ENCODE measurements at places on chromosomes 12 and 14.

GRCh38 chr12:21678959-21679358 lies 21.3 kb upstream of the LDHB start:
- DNase-seq: no peak

DNA sequence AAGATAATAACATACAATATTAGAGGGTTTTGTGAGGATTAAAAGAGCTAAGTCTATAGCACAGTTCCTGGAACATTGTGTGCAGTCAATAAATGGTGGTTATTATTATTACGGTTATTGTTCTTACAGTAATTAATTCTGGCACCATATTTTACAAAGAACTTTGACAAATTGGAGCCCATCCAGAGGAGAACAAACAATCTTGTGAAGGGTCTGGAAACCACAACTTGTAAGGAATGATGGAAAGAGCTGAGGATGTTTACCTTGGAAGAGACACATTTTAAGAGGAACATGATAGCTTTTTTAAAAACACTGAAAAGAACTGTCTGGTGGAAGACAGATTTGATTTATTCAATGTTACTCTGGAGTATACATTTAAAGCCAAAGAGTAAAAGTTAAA lies 150.5 kb upstream of the KRR1 start:
- no peak for DNase-seq

- DNase-seq: no peak
Measured at GRCh38 chr12:115867854-115868253, 409.6 kb downstream of the MED13L start.

DNA sequence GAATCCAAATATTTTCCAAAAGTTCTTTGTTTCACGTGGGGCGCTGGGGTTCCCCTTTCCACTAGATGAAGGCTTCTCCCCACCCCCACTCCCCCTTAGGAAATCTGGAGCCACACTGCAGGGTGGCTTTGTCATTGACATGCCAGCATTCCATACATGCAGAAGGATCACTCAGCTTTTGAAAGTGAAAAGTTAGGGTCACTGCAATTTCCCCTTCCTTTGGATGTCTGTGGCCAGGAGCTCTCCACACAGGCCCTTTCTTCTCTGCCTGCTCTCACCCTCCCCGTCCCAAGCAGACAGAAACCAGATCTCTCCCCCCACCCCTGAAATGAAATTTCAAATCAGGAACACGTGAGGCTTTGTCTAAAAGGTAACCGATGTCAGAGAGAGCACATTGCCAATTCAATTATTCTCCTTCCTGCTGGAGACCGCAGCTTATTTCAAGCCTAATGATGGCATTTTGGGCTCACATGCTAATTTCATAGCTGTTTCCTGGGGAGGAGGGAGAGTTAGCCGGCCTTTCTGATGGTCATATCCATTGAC lies 153.9 kb upstream of the RFLNA start:
- no peak for DNase-seq

DNA sequence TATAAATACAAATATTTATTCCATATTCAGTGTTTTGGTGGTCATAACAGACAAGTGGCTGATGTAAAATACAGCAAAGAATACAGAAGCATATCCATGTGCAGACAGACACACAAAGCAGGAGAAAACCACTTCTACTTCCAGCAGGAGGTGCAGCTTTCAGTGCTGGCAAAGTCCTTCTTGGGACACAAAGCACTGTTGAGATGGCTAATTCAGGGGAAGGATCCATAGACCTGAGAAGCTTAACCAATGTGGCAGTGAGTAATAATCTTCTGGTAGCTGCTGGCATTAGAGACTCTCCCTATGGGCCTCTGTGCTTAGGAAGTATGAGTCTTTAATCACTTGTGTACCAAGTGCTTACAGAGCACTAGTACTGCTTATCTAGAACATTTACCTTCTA lies 26.8 kb downstream of the AMN1 start:
- DNase-seq: no peak

- DNase-seq: no peak
Measured at GRCh38 chr14:69468949-69469348, 15.6 kb upstream of the PLEKHD1 start.

DNA sequence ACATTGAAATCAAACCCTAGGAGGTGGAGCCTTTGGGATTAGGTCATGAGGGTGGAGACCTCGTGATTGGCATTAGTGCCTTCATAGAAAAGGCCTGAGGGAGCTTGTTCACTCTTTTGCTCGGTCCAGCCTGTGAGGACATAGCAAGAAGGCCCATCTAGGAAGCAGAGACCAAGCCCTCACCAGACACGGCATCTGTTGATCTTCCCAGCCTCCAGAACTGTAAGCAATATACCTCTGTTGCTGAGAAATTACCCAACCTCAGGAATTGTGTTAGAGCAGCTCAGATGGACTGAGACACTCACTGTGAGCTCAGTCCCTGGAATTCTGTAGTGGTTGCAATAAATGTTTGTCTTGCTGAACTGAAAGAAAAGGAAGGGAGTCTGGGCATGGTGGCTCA lies 116.2 kb upstream of the MAP1LC3B2 start:
- no peak for DNase-seq

DNA sequence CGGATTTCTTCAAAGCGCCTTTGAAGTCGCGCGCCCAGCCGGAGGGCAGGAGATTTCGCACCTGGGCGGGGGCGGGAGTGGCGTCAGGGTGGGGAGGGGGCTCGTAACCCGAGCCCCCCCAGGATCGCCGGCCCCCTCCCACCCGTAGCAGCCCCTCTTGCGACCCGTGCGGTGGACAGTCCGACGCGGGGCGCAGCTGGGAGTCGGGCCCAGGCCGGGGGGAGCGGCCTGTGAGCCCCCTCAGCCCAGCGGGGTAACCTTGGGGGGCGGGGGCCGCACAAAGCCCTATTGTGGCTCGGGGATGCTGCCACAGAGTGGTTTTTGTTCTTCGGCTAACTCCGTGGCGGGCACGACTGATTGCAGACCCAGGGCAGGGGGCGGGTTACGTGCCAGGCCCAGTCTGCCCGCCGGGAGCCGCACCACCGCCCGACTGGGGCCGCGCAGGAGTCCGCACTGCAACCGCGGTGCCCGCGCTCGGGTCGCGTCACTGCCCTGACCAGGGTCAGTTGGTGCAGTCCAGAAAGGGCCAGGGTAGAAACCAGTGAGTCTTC lies 4.2 kb upstream of the AAAS start:
- no peak for DNase-seq

DNA sequence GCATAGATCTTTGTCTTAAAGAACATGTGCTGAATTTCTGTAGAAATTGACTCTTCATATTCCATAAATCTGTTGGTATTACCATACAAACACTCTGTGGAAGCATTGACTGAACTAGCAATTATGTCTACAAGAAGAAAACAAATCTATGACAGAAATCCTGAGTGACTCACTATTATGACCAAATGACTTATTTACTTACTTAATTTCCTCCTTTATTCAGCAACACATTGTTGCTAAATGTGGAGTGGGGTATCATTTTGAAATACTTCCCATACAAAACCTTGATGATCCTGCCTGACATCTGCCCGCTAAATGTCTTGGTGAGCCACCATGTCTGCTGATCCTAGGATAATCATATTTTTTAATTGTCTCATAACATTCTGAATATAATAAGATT lies 99.1 kb upstream of the SLCO1C1 start:
- no peak for DNase-seq

DNA sequence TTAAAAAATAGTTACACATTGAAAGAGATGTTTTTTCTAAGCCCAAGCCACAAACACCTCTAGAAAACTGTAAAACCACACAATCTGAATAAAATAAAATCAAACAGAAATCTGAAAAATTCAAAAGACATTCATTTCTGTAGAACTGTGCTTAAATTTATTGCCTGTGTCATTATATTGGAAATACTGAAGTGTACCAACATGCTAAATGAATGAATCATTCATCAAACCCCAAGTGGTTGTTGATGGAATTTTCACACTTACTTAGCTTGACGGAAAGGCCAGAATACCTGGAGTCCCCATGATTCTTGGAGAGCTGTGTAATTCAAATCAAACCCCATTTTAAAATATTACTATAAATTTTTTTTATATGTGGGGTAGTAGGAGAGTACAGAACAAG lies 2.7 kb downstream of the KITLG start:
- DNase-seq: no peak

DNA sequence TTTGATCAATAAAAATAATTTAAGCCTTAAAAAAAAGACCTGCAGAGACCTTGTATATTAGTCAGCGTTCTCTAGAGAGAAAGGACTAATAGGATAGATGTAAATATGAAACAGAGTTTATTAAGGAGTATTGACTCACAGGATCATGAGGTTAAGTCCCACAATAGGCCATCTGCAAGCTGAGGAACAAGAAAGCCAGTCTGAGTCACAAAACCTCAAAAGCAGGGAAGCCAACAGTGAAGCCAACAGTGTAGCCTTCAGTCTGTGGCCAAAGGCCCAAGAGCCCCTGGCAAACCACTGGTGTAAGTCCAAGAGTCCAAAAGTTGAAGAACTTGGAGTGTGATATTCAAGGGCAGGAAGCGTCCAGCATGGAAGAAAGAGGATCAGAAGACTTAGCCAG lies 66.3 kb downstream of the TBX5 start:
- DNase-seq: no peak

- DNase-seq: no peak
Measured at GRCh38 chr12:106248312-106248845, 559 bp upstream of the CKAP4 start.

GRCh38 chr14:37051680-37052079 lies 120.7 kb downstream of the SLC25A21 start:
- DNase-seq: no peak

DNA sequence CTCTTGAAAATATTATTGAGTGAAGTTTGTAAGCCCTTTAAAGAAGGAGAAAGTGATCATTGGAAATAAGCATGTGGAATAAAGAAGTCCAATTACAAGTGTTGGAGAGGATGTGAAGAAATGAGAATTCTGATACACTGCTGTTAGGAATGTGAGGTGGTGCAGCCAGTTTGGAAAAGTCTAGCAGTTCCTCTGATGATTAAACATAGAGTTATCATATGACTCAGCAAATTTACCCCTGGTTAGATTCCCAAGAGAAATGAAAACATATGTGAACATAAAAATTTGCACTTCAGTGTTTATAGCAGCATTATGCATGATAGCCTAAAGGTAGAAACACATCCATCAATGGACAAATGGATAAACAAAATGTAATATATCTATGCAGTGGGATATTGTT lies 319.9 kb downstream of the AEBP2 start:
- no peak for DNase-seq
